Left lung (tissue), 14 donors: ENCODE measurements at places on chromosomes 4 and X. TPM values are rescaled to one million over a fixed set of nuclear protein-coding genes. Genes with fewer than 3 reads are reported as not detected.
A peak's percentile ranks its signal among the peaks of the same experiment; 100 is the strongest.

DNA sequence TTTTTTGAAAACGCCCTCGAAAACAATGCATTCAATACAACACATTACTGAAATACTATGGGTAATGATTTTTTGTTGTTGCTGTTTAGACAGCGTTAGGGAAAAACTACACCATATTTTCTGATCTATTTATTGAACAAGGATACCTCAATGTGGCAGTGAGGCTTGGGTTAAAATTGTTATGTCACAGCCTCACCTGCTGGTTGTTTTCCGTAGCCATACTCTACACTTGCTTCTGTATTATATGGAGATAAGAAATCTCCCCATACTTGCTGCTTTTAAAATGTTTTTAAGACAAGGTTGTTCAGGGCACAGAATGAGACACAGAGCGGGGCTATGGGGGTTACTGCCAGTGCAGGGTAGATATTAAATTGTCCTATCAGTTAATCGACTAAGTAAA, 221.6 kb upstream of the FTHL17 start:
- DNase-seq: no peak
- no peaks in the 10 kb centered on the region for H3K36me3 ChIP-seq
- no peak overlapping the region for H3K4me3 ChIP-seq
- H3K27ac ChIP-seq: no peak overlapping the region
- H3K4me1 ChIP-seq: no peaks in the 10 kb centered on the region
- no peaks in the 10 kb centered on the region for H3K27me3 ChIP-seq

DNA sequence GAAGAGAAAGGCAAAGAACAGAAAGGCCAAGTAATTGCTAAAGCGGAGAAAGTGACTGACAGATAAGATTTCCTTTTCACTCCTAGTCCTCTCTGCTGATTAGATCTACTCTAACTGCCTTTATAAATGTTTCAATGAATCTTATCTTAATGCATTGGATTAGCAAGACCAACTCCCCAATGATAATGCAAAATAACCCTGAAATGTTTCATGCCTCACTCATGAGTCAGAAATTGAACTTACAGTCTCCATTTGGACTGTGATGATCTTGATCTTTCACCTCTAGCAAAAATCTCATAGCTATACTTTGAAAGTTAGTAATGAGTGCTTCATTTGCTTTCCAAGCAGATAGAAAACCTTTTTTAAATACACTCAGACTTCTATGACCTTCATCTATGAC, 26.5 kb downstream of the SLC10A7 start:
- no peaks in the 10 kb centered on the region for H3K36me3 ChIP-seq
- H3K4me1 ChIP-seq: no peaks in the 10 kb centered on the region
- no peak for DNase-seq
- no peak overlapping the region for H3K4me3 ChIP-seq
- H3K27ac ChIP-seq: no peak overlapping the region
- no peaks in the 10 kb centered on the region for H3K27me3 ChIP-seq

TRIM75 gene
- total RNA-seq: not detected

S100G gene
- total RNA-seq: 0.64 TPM

SASH3 gene
- 17.1 TPM for total RNA-seq

DNA sequence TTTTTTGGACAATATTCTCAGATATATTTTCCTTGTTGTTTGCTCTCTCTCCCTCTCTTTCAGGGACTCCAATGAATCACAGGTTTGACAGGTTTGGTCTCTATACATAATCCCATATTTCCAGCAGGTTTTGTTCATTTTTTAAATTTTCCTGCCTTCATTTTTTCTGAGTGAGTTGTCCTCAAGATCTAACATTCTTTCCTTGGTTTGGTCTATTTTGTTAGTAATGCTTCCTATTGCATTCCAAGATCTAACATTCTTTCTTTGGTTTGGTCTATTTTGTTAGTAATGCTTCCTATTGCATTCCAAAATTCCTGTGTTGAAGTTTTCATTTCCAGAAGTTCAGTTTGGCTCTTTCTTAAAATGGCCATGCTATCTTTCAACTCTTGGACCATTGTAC, 45.3 kb upstream of the ZMAT1 start:
- no peaks in the 10 kb centered on the region for H3K36me3 ChIP-seq
- no peak for DNase-seq
- H3K27me3 ChIP-seq: peaks cover 3% of the 10 kb centered on the region
- H3K4me3 ChIP-seq: no peak overlapping the region
- H3K27ac ChIP-seq: no peak overlapping the region

LNX1 gene
- 2.5 TPM for total RNA-seq

MXRA5 gene
- total RNA-seq: 15.5 TPM

F11 gene
- total RNA-seq: 5.4 TPM

- no peaks in the 10 kb centered on the region for H3K4me1 ChIP-seq
- H3K27me3 ChIP-seq: no peaks in the 10 kb centered on the region
- DNase-seq: no peak
- no peak overlapping the region for H3K4me3 ChIP-seq
Observed at GRCh38 chr4:108799306-108799705, 36.5 kb upstream of the ETNPPL start.

PQBP1 gene
- total RNA-seq: 56.3 TPM

SPANXN4 gene
- total RNA-seq: not detected

GRCh38 chr4:73752424-73752823, 12.1 kb downstream of the CXCL8 start:
- H3K27ac ChIP-seq: no peak overlapping the region
- H3K4me3 ChIP-seq: no peak overlapping the region
- no peaks in the 10 kb centered on the region for H3K27me3 ChIP-seq
- DNase-seq: no peak
- no peaks in the 10 kb centered on the region for H3K36me3 ChIP-seq

ALAS2 gene
- total RNA-seq: 1.0 TPM

SLC38A5 gene
- 21.2 TPM for total RNA-seq

ASB9 gene
- total RNA-seq: 4.3 TPM

- H3K27me3 ChIP-seq: no peaks in the 10 kb centered on the region
- H3K4me1 ChIP-seq: no peaks in the 10 kb centered on the region
- no peaks in the 10 kb centered on the region for H3K36me3 ChIP-seq
- no peak for DNase-seq
Observed at GRCh38 chr4:177033632-177034031, 240.9 kb upstream of the VEGFC start.

PAGE1 gene
- not detected for total RNA-seq

DNA sequence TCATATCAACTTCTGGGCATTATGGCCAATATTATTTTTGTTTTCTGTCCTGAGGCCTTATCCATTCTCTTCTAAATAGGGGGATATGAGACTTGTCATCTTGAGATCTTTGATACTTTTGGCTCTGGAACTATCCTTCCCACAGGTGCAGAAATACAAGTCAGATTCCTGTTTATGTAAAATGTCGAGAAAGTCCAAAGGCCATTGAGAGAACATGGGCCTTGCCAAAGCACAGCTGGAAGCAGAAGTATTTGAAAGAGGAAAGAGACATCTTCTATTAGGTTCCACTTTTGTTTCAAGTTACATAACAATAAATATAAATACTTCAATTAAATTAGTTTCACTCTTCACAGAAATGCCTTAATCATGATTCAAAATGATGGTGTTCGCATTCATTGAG, 20.8 kb upstream of the PRSS48 start:
- no peak overlapping the region for H3K27ac ChIP-seq
- no peaks in the 10 kb centered on the region for H3K4me1 ChIP-seq
- no peaks in the 10 kb centered on the region for H3K36me3 ChIP-seq
- no peak for DNase-seq
- H3K27me3 ChIP-seq: no peaks in the 10 kb centered on the region

GRCh38 chr4:169376421-169376820, 105.7 kb upstream of the SH3RF1 start:
- no peaks in the 10 kb centered on the region for H3K4me1 ChIP-seq
- H3K27ac ChIP-seq: no peak overlapping the region
- DNase-seq: no peak
- H3K27me3 ChIP-seq: no peaks in the 10 kb centered on the region
- no peak overlapping the region for H3K4me3 ChIP-seq
- no peaks in the 10 kb centered on the region for H3K36me3 ChIP-seq

DNA sequence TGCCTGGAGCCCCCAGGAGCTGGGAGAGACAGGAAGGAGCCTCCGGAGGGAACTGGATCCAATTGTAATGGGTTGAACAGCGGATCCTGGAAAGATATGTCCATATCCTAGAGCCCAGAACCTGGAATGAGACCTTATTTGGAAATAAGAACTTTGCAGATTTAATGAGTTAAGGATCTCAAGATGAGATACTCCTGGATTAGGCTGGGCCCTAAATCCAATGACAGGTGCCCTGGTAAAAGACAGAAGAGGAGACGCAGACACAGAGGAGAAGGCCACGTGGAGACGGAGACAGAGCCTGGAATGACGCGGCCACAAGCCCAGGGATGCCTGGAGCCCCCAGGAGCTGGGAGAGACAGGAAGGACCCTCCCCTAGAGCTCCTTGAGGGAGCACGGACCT, 34.1 kb downstream of the P2RY8 start:
- no peak for DNase-seq
- no peak overlapping the region for H3K4me3 ChIP-seq
- H3K27me3 ChIP-seq: no peaks in the 10 kb centered on the region
- no peaks in the 10 kb centered on the region for H3K4me1 ChIP-seq

GRCh38 chr4:163554870-163555465, 60.5 kb downstream of the TMA16 start:
- no peaks in the 10 kb centered on the region for H3K36me3 ChIP-seq
- DNase-seq: no peak
- H3K27ac ChIP-seq: no peak overlapping the region
- H3K4me1 ChIP-seq: peaks cover 41% of the 10 kb centered on the region
- no peak overlapping the region for H3K4me3 ChIP-seq

DGKK gene
- not detected for total RNA-seq

APBB2 gene
- total RNA-seq: 55.6 TPM

- H3K27ac ChIP-seq: no peak overlapping the region
- no peak for DNase-seq
- H3K4me3 ChIP-seq: no peak overlapping the region
- H3K36me3 ChIP-seq: no peaks in the 10 kb centered on the region
Observed at GRCh38 chr4:153295131-153295755, 49.2 kb upstream of the MND1 start.

DNA sequence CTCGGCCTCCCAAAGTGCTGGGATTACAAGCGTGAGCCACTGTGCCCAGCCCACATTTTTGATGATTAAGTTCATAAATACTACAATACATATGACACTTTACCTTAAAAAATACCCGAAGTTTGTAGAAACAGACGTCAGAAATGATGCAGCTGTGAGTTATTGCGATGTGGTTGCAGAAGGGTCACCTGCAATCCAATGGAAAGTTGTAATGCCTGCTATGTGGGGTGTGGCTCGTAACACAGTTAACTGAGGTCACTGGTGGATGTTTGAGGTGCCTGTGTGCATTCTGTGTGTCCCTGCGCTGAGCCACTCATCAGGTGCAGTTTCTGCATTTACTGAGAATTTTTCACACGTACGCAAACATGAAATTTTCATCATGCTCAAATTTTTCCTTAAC, 64.1 kb downstream of the ANXA5 start:
- no peak overlapping the region for H3K4me3 ChIP-seq
- H3K27ac ChIP-seq: no peak overlapping the region
- H3K27me3 ChIP-seq: no peaks in the 10 kb centered on the region
- no peak for DNase-seq
- H3K36me3 ChIP-seq: no peaks in the 10 kb centered on the region

GRCh38 chr4:77076889-77077635, 1.3 kb upstream of the CCNI start:
- peak overlapping the region; percentile 72 for H3K4me3 ChIP-seq
- DNase-seq: no peak
- no peaks in the 10 kb centered on the region for H3K36me3 ChIP-seq
- peaks cover 13% of the 10 kb centered on the region for H3K4me1 ChIP-seq

DNA sequence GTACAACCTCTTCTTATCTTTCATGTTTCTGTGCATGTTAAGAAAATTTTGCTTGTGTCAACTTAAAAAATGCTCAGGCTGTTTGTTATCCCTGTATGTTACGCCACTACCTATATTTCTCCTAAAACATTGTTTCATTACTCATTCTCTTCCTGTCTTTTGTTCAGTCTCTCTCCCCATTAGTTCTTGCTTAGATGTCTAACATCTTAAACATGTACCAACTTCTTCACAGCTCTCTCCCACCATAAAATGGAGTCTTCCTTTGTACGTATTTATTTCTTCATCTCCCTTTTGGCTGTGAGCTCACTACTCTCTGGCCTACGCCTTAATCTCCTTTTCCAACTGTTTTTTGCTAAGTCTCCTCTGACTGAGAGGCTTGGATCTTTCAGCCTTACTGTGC, 36.4 kb downstream of the PCDH7 start:
- no peaks in the 10 kb centered on the region for H3K36me3 ChIP-seq
- no peaks in the 10 kb centered on the region for H3K27me3 ChIP-seq
- H3K27ac ChIP-seq: no peak overlapping the region
- DNase-seq: no peak
- no peak overlapping the region for H3K4me3 ChIP-seq
- H3K4me1 ChIP-seq: no peaks in the 10 kb centered on the region

DNA sequence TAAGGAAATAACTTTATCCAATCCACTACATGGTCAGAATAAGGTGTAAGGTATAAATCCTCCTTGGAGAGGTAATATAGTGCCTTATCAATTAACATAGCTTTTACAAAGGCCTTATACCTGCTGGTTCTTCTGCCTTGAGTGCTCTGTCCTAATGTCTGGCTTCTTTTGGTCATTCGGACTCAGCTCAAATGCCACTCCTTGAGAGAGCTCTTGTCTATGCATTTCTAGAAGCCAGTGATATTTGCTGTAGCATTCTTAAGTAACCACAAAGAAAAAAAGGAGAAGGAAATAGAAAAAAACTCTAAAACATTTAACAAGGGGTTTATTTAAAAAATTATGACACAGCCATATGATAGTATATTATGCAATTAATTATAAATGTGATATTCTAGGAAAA, 444.8 kb upstream of the SLIT2 start:
- no peak overlapping the region for H3K4me3 ChIP-seq
- no peak for DNase-seq
- H3K36me3 ChIP-seq: no peaks in the 10 kb centered on the region
- H3K27ac ChIP-seq: peak overlapping the region; percentile 15
- H3K4me1 ChIP-seq: peaks cover 4% of the 10 kb centered on the region

DNA sequence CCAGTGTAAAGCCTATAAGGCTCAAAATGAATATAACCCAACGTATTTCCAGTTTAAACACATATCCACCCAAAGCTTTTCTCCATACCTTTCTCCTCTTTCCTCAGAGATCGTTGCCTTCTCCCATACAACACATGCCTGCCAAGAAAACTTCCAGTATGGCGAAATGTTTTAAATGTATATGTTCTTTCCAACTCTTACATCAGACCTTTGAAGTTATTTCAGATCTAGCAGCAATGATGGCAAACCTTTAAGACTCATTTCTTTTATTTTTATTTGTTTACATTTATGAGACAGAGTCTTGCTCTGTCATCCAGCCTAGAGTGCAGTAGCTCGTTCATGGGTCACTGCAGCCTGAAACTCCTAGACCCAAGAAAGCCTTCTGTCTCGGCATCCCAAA, 265.4 kb downstream of the BMPR1B start:
- no peak overlapping the region for H3K4me3 ChIP-seq
- DNase-seq: no peak
- H3K27me3 ChIP-seq: no peaks in the 10 kb centered on the region
- H3K36me3 ChIP-seq: no peaks in the 10 kb centered on the region

DNA sequence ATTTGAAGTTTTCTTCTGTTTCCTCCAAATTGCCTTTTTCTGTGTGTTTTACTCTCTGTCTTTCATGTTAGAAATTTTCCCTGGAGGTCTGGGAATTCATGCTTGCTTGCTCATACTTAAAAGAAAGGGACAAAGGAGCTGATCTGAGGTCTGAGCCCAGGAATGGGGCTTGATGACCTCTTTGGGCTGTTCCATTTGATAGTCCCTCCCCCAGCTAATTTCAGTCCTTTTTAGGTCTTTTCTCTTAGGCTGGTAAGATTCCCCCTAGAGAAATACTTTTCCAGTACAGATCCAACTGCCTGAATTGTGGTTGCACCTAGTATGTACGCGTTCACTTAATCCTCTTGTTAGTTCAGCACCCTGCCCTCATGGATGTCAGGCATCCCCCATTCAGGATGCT, 5.5 kb upstream of the PIGA start:
- DNase-seq: no peak
- no peak overlapping the region for H3K4me3 ChIP-seq
- H3K4me1 ChIP-seq: no peaks in the 10 kb centered on the region
- H3K27me3 ChIP-seq: no peaks in the 10 kb centered on the region
- H3K36me3 ChIP-seq: no peaks in the 10 kb centered on the region
